ENCODE measurements at places on chromosomes 3 and 15. TPM values are rescaled to one million over a fixed set of nuclear protein-coding genes. Genes with fewer than 3 reads are reported as not detected.

Gene AMT
- 7.2 TPM for total RNA-seq

Gene SLC12A1
- 0.85 TPM for total RNA-seq

Gene NRG4
- not detected for total RNA-seq

Gene LOXL1
- 321 TPM for total RNA-seq

Gene LHFPL4
- total RNA-seq, result not detected

DNA sequence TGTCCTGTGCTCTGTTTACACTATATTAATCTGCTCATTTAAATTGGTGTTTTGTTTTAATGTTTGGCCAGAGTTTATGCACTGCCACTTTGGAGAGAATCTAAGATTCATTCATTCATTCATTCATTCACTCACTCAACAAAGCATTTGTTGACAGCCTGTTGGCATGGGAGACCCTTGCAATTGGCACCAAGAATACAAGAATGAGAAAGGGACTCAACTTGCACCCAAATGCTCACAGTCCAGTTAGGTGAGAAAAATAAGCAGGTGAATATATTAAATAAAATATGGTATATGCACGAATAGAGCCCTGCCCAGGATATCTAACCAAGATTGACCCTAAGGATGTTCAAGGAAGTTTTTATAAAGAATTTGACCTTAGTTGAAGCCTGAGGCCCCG is 80.4 kb downstream of the TGFBR2 start:
- H3K4me1 ChIP-seq, result peaks cover 62% of the 10 kb centered on the region
- DNase-seq, result no peak
- H3K36me3 ChIP-seq, result peaks cover 9% of the 10 kb centered on the region
- peak overlapping the region; percentile 40 for H3K27ac ChIP-seq

GRCh38 chr3:15102256-15102655 is 3.3 kb upstream of the RBSN start:
- peak; percentile 31 for DNase-seq
- H3K27ac ChIP-seq, result peak overlapping the region; percentile 32
- H3K27me3 ChIP-seq, result no peaks in the 10 kb centered on the region
- H3K4me3 ChIP-seq, result no peak overlapping the region
- no peaks in the 10 kb centered on the region for H3K36me3 ChIP-seq

DNA sequence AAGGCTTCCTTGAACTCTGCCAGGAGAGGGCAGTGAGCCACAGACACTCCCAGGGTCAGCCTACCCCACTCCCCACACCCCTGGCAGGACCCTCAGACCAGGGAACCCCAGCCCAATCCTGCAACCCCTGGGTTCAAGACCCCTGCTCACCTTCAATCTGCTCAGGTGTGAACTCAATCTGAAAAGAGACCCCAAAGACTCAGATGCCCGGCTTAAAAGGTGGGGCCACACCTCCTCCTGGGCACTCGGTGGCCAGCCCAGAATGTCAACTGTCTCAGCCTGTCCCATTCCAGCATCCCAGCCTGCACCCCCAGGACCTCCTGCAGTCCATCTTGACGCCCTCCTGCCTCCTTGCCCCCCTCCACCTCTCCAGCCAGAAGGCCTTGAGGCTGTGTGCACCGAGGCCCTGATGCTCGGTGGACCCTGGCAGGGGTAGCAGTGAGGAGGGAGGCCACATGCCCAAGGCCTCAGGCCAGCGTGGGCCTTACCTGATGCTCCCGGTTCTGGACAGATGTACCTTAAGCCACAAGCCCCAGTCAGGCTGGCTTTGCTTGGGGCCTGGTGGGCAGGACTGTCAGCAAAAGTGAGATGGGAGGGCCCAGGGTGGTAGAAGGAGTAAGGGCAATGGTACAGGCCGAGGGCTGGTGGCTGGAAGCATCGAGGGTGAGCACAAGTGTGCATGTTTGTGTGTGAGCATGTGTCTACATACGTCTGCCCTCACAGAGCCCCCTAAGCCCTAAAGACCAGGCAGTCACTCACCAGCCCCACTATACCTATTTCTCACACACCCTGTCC is 2.2 kb downstream of the MYL3 start:
- H3K27ac ChIP-seq, result no peak overlapping the region
- DNase-seq, result no peak
- no peaks in the 10 kb centered on the region for H3K36me3 ChIP-seq
- no peaks in the 10 kb centered on the region for H3K27me3 ChIP-seq

DNA sequence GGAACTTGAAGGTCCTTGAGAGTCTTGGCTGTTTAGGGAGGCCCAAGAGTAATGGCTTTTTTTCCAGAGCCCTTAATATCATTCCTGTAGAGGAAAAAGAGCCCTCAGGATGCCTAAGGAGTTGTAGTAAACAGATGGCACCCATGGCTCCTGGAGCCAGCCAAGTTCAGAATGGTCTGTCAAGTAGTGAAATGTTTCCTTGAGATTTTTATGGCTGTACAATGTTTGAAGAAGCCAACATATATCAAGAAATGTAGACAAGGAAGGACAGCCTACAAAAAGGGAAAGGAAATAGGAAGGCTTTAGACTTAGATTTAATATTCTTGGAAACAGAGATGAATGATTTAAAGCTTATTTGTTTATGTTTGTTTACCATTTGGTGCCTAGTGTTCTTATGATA is 334.8 kb downstream of the SATB1 start:
- H3K4me1 ChIP-seq, result no peaks in the 10 kb centered on the region
- no peaks in the 10 kb centered on the region for H3K36me3 ChIP-seq
- H3K27ac ChIP-seq, result no peak overlapping the region
- no peaks in the 10 kb centered on the region for H3K27me3 ChIP-seq
- no peak overlapping the region for H3K4me3 ChIP-seq

DNA sequence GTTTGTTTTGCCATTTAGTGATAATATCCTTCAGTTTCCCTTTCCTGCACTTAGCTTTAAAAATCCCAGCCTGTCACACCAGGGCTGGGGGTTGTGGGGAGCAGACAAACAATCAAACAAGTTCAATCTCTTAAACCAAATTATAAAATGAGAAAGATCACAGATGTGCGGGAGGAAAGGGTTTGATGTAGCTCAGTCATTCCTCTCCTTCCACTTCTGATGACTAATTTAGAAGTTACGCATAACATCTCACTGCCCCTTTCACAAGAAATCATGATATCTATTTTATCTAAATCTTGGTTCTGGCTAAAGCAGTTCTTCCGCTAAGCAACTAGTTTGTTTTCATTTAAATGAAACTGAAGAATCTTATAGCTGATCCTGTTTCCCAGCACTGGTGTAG is 34.1 kb upstream of the ATG7 start:
- H3K27ac ChIP-seq, result no peak overlapping the region
- H3K27me3 ChIP-seq, result no peaks in the 10 kb centered on the region
- peaks cover 5% of the 10 kb centered on the region for H3K4me1 ChIP-seq
- H3K4me3 ChIP-seq, result no peak overlapping the region
- no peak for DNase-seq

All from thoracic aorta (tissue), 2 donors.